Thymus (tissue), 14 donors: ENCODE measurements at places on chromosomes 6 and 20. TPM values are rescaled to one million over a fixed set of nuclear protein-coding genes. Genes with fewer than 3 reads are reported as not detected.

NKAPL gene
- 1.5 TPM for polyA plus RNA-seq

RHAG gene
- polyA plus RNA-seq: 0.39 TPM

LY86 gene
- 17.1 TPM for polyA plus RNA-seq

GPX5 gene
- polyA plus RNA-seq: 0.05 TPM

ZSCAN12 gene
- polyA plus RNA-seq: 4.1 TPM

APOM gene
- 9.1 TPM for polyA plus RNA-seq

SRPK1 gene
- polyA plus RNA-seq: 17.3 TPM

TASP1 gene
- polyA plus RNA-seq: 19.9 TPM

SNX14 gene
- polyA plus RNA-seq: 207 TPM

- H3K4me3 ChIP-seq: no peak overlapping the region
- no peaks in the 10 kb centered on the region for H3K4me1 ChIP-seq
- H3K36me3 ChIP-seq: no peaks in the 10 kb centered on the region
- H3K27me3 ChIP-seq: no peaks in the 10 kb centered on the region
- H3K27ac ChIP-seq: no peak overlapping the region
- no peak for DNase-seq
Measured at GRCh38 chr6:71768356-71768755, 118.0 kb upstream of the RIMS1 start.

DNA sequence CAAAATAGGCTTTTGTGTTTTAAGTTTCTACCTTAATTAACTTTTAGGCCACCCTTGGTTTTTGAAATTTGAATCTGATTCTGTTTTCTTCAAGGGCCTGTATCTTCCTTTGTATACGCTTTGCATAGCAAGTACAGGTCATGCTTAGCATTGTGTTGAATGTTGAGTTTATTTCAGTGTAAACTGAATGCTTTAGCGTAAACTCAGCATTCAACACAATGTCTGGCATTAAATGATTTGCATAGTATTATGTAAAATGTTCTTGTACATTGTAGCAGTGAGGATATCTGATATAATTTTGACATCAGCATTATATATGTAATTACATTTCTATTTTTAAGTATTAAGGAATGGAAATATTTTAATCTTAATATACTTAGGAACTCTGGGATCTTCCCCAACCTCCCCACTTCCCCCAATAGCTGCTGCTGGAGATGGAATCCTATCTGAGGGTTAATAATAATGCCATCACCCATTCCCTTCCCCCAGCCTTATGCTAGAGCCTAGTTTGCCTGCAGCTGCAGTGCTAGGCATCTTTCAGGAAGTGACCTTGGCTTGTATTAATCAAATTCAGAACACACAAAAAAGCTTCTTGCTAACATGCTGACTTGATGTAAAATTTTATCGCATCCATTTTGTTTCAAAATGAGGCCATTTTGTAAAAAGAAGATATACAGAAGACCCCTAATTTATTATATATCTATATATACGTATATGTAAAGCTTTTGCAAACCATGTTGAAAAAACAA, 73.1 kb downstream of the NCOA3 start:
- DNase-seq: no peak
- no peaks in the 10 kb centered on the region for H3K36me3 ChIP-seq
- peaks cover 7% of the 10 kb centered on the region for H3K4me1 ChIP-seq
- no peak overlapping the region for H3K4me3 ChIP-seq
- no peak overlapping the region for H3K27ac ChIP-seq
- H3K27me3 ChIP-seq: no peaks in the 10 kb centered on the region

DNA sequence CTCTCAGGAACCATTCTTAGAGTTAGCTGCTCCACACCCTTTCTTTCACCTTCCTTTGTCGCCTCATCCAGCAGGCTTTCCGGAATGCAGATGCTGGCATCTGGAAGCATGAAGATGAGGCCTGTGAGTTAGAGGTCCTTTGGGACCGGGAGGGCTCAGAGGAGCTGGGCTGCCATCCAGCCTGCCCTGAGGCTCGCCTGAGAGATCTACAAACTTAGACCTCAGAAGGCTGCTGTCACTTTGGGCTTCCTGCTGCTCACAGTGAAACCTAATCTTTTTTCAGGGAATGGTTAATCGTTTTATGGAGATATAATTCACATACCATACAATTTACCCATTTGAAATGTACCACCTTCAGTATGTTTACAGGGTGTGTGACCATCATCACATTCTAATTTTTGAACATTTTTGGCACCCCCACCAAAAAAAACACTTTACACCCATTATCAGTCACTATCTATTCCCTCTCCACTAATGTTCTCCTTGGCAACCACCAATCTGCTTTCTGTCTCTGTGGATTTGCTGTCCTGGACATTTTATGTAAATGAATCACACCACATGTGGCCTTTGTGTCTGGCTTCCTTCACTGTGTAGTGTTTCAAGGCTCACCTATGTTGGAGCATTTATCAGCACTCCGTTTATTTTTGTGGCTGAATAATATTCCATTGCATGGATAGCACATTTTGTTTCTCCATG, 20.0 kb upstream of the MPC1 start:
- no peak overlapping the region for H3K4me3 ChIP-seq
- no peaks in the 10 kb centered on the region for H3K36me3 ChIP-seq
- H3K27me3 ChIP-seq: no peaks in the 10 kb centered on the region
- no peaks in the 10 kb centered on the region for H3K4me1 ChIP-seq
- no peak for DNase-seq

- H3K27me3 ChIP-seq: no peaks in the 10 kb centered on the region
- H3K36me3 ChIP-seq: peaks cover 7% of the 10 kb centered on the region
- peak overlapping the region; percentile 28 for H3K4me3 ChIP-seq
Measured at GRCh38 chr6:137823826-137824555, 43.1 kb upstream of the TNFAIP3 start.

DNA sequence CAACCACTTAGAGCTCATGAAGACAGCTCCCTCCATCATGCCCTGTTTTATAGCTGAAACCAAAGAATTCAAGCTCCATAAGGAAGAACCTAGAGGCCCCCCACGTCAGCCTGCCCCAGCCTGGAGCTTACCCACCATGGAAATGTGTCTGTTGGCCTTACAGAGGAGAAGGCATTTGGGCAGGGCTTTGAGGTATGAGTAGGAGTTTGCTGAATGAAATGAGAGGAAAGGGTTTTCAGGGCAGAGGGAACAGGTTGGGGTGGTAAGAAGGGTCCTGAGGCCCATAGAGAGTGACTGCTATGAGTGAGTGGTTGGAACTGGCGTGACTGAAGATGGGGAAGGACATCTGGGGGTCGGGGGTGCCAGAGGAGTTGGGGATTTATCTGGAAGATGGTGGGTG, 12.7 kb upstream of the GATA5 start:
- no peak overlapping the region for H3K27ac ChIP-seq
- no peaks in the 10 kb centered on the region for H3K4me1 ChIP-seq
- DNase-seq: no peak
- peaks cover 7% of the 10 kb centered on the region for H3K27me3 ChIP-seq
- no peaks in the 10 kb centered on the region for H3K36me3 ChIP-seq
- no peak overlapping the region for H3K4me3 ChIP-seq

DNA sequence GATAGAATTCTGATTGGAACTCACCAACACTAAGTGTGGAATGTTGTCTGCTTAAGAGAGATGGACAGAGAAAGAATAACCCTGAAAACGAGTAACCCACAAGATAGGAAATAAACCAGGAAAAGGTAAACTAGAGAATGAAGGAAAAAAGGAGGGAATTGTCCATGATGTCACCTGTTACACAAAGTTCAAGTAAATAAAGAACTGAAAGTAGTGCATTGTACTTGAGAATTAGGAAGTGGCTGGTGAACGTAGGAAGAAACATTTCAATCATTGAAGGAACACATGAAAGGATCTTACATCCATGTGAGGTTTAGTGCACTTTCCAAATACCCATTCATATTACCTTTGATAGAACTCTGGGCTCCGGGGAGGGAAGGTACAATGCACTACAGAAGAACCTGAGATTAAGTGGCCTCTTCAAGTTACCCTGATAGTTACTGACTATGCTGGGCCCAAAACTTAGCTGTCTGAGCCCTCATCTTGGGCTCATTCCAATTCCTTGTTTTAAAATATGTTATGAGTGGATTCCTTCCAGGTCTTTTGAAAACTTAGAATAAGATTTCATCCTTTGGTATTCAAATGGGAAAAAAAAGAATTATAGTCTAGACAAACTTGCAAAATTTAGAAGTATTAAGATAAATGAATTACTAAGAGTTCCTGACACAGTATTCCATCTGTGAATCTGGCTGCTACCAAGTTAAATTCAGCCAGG, 1.1 kb upstream of the STX7 start:
- H3K27ac ChIP-seq: no peak overlapping the region
- DNase-seq: no peak
- H3K4me1 ChIP-seq: peaks cover 7% of the 10 kb centered on the region
- H3K36me3 ChIP-seq: no peaks in the 10 kb centered on the region
- H3K27me3 ChIP-seq: peaks cover 2% of the 10 kb centered on the region

DNA sequence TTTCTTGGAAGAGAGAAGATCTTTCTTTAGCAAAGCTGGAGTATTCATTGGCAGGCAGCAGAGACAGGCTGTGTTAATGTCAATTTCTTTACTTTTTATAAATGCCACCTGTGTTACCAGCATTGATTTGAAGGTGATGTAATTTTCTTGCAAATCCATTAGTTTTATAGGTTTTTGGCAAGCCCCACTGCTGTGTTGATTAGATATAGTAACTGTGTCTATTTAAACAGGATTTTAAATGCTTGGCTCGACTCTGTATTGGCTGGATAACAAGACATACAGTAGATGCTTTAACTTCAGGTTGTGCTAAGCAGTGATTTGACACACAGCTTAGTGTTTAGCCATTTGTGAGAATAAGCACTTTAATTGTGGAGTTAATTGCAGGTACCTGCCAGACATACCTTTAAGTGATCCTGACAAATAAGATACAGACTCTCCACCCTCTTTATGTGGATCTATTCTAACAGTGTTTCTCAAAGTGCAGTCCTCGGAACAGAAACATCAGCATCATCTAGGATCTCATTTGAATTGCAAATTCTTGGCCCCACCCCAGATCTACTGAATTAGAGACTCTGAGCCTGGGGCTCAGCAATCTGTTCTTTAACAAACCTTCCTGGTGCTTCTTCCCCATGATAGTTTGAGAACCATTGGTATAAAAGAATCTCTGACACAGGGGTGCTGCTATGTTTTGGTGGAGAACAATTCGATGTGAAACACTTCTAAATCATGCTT, 397.5 kb downstream of the HDGFL1 start:
- no peaks in the 10 kb centered on the region for H3K27me3 ChIP-seq
- no peak for DNase-seq
- no peaks in the 10 kb centered on the region for H3K36me3 ChIP-seq
- H3K27ac ChIP-seq: no peak overlapping the region
- peaks cover 3% of the 10 kb centered on the region for H3K4me1 ChIP-seq

- no peaks in the 10 kb centered on the region for H3K36me3 ChIP-seq
- no peak overlapping the region for H3K27ac ChIP-seq
- H3K4me3 ChIP-seq: no peak overlapping the region
- no peak for DNase-seq
- no peaks in the 10 kb centered on the region for H3K4me1 ChIP-seq
Measured at GRCh38 chr6:63114610-63115211, 96.6 kb upstream of the FKBP1C start.

DNA sequence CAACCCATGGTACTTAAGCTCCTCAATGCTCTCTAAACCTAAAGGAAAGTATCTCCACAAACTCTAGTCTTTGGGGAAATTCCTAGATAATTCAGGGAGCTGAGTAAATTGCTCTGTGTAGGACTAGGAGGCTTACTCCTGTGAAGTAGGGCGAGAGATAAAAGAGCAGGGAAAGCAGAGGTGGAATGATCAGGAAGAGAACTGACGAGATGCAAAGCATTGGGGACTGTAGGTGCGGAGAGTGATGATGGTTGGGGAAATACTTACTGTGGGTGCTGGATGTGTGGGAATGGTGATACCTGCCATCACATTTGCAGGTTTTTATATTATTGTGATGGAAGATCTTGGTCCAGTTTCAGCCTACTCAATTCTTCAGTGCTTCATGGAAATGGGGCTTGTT, 1.6 kb upstream of the LATS1 start:
- no peak overlapping the region for H3K27ac ChIP-seq
- H3K36me3 ChIP-seq: peaks cover 3% of the 10 kb centered on the region
- H3K4me3 ChIP-seq: no peak overlapping the region

GRCh38 chr6:95325916-95326315, 251.4 kb upstream of the MANEA start:
- no peaks in the 10 kb centered on the region for H3K27me3 ChIP-seq
- H3K27ac ChIP-seq: no peak overlapping the region
- no peak overlapping the region for H3K4me3 ChIP-seq
- H3K36me3 ChIP-seq: no peaks in the 10 kb centered on the region
- no peak for DNase-seq
- no peaks in the 10 kb centered on the region for H3K4me1 ChIP-seq

- no peaks in the 10 kb centered on the region for H3K36me3 ChIP-seq
- H3K4me1 ChIP-seq: no peaks in the 10 kb centered on the region
- no peak overlapping the region for H3K4me3 ChIP-seq
- no peak for DNase-seq
Measured at GRCh38 chr6:119957195-119957594, 607.6 kb upstream of the MAN1A1 start.

DNA sequence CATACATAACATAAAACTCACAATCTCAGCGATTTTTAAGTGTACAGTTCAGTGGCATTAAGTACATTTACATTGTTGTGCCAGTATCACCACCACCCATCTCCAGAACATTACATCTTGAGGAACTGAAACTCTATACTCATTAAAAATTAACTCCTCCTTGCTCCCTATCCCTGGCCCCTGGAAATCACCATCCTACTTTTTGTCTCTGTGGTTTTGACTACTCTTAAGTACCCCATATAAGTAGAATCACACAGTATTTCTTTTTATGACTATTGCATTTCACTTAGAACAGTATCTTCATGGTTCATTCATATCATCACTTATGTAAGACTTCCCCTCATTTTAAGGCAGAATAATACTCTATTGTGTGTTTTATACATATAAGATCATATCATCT, 1108.1 kb downstream of the GRIK2 start:
- H3K36me3 ChIP-seq: no peaks in the 10 kb centered on the region
- no peak overlapping the region for H3K27ac ChIP-seq
- no peak for DNase-seq
- no peak overlapping the region for H3K4me3 ChIP-seq
- H3K27me3 ChIP-seq: no peaks in the 10 kb centered on the region

GRCh38 chr6:109019911-109020310, 74.7 kb downstream of the SESN1 start:
- no peaks in the 10 kb centered on the region for H3K4me1 ChIP-seq
- no peak overlapping the region for H3K27ac ChIP-seq
- no peaks in the 10 kb centered on the region for H3K27me3 ChIP-seq
- DNase-seq: no peak
- H3K4me3 ChIP-seq: no peak overlapping the region
- no peaks in the 10 kb centered on the region for H3K36me3 ChIP-seq

DNA sequence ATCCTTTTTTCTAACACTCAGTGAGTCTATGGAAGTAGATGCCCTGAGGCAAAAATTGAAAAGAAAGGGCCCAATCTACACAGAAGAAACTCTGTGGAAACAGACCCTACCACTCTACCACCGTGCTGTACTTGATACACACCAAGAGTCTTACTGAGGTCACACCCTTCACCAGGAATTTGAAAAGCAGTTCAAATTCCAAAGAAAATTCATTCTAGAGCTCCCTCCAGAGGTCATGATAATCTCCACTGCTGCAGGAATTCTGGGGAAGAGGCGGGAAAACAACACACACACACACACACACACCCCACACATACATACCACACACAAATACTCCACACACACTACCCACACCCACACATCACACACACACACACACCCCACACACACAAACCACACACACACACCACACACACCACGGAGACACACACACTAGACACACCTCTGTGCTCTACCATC, 336.8 kb downstream of the HDGFL1 start:
- no peaks in the 10 kb centered on the region for H3K27me3 ChIP-seq
- H3K27ac ChIP-seq: no peak overlapping the region
